ENCODE measurements at places on chromosomes 1 and 21. TPM values are rescaled to one million over a fixed set of nuclear protein-coding genes. Genes with fewer than 3 reads are reported as not detected.

DNA sequence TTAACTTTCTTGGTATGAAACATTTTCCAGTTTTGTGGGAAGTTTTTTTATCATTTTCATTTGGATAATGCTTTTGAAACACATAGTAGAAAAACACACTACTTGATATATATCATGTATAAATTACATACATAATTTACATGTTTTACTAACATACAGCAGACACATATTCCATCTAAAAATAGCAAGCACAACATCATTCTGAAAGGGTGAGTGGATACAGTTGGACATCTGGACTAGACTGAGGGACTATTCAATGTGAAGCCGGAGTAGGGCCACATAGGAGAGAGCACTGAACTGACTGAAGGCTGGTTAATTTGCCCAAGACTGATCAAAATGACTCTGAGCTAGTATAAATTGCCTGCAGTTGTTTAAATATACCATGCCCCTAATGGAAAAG lies 11.7 kb downstream of the CDKN2C start:
- no peak for DNase-seq

DNA sequence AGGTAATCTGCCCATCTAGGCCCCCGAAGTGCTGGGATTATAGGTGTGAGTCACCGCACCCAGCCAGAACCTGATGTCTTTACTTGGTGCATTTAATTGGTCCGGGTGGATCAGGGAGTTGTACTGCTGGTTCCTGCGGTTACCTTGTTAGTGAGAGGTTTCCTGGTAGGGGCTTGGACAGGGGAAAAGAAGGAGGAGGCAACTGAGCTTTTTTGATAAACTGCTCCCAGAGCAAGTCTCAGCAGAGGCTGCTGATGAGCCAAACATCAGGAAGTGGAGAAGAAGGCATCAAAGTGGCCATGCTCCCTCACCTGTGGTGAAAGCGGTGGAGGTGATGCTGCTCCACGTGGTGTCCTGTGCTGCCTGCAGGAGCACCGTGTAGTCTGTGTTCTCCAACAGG lies 161.5 kb upstream of the KIAA0040 start:
- no peak for DNase-seq

DNA sequence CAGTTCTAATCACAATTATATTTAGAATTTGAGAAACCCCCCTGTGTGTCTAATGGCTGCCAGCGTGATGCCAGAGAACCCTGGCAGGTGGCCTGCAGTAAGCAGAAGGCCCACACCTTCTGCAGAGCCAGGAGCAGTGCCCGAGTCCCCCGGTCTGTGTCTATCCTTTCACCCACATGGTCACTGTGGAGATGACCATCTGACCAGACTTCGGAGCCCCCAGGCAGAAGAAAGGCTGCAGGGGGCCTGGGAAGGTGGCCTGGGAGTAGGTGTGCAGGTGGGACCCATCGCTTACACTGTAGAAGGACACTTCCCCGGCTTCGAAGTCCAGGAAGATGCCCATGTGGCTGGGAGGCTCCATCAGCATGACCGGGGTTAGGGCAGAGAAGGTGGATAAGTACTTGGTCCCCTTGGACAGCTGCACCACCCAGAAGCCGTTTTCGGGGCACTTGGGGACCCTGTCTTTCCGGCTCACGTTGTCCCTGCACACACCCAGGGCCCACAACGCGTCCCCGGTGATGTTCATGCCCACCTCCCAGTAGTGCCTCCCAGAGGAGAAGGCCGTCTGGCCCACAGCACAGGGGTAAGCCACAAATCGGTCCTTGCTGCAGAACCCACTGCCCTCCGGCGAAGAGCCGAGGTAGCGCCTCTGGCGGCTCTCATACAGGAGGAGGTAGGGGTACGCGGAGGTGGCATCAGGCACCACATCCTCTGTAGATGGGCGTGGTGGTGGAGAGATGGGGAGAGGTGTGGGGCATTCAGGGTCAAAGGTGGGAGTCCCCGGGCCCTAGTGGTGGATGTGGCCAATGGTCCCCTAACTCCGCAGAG lies 1.6 kb upstream of the TRIM11 start:
- DNase-seq = no peak

- DNase-seq = no peak
Observed at GRCh38 chr1:106957795-106958194, 98.7 kb upstream of the PRMT6 start.

GRCh38 chr1:234768171-234768568 lies 158.2 kb upstream of the IRF2BP2 start:
- no peak for DNase-seq

DNA sequence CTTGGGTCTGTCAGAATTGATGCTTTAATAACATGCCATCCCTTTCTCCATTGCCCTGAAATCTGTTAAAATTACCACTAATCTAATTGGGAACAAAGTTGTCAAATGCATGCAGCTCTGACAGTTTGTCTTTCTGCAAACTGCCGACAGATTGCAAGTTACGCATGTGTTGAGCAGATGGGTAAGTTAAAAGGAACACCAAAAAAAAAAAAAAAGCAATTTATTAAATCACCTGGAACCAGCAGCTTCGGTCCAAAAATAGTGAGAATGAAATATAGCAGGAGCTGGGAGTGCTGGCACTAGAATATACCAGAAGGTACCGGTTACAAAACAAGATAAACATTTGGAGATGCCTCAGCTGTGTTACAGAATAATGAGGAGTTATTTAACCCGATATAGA lies 149.6 kb upstream of the C1orf87 start:
- DNase-seq = no peak

- DNase-seq = no peak
Observed at GRCh38 chr1:217969428-217969827, 315.7 kb upstream of the RRP15 start.

DNA sequence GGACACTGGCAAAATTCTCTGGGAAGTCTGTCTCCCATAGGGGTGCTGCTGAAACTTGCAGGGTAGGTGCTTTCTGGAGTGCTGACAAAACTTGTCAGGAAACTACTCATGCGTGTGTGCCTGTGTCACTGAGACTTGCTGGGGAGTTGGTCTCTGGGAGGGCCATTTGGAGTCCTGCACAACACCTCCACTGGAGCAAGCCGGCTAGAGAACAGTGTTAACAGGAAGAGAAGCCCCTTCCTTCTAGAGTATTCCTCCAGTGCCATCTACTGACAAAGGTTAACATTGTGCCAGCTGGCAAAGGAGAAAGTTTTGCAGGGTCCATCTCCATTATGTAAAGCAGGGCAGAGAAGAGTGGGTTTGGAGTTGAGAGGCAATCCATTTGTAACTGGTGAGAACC lies 30.0 kb downstream of the ZMYM4 start:
- no peak for DNase-seq

GRCh38 chr1:22282364-22282995 lies 139.6 kb upstream of the WNT4 start:
- DNase-seq = no peak

DNA sequence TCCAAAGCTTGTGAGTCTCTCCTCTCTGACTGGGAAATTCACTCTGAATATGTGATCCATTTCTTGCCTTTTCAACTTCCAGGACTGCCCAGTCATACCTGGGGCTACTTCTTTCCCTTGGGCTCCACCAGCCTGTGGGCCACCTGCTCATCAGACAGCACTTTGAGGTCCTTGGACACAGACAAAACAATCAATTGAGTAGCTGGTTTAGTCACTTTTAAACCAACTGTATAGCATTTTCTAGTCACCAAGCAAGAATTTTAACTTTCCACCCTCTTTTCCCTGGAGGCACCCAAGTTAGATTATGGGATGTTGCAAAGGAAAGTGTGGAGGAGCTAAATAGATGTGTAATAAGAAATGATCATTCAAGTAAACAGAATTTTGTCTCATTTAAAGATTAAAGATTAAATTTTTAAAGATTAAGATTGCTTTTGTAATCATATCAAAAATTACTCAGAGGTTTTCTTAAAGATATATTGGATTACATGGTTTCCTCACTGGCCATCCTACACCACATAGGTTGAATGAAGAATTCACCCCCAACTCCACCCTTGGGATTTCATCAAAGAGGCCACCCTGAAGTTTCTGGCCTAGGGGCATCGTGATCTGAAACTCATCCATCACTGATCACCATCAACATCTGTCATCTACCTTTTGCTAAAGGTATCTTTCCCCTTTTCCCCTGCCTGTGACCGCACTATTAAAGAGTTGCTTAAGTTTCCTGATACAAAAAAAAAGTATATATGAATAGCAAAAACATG lies 219.2 kb upstream of the NR5A2 start:
- no peak for DNase-seq

- no peak for DNase-seq
Observed at GRCh38 chr1:30685796-30686165, 37.6 kb downstream of the MATN1 start.

DNA sequence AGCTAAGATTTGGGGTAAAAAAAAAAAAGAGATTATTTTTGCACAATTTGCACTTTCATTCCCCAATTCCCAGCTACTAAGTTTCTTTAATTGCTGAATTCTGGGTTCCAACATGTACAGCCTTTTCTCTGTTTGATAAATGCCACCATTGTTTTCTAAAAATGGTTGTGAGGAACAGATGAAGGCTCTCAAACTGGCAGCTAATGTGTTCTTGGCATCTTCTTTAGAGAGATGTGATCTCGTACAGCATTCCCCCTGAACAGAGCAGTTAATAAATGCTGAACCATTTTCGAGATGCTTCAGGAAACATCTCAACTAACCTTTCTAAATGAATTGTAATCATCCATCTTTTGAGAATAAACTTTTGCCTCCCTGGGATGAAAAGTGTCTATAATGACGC lies 107.9 kb upstream of the DYNLT5 start:
- no peak for DNase-seq

GRCh38 chr1:86207323-86207722 lies 50.8 kb upstream of the COL24A1 start:
- no peak for DNase-seq

- DNase-seq = peak; percentile 57
Observed at GRCh38 chr1:230067419-230067870, 407 bp downstream of the GALNT2 start.

DNA sequence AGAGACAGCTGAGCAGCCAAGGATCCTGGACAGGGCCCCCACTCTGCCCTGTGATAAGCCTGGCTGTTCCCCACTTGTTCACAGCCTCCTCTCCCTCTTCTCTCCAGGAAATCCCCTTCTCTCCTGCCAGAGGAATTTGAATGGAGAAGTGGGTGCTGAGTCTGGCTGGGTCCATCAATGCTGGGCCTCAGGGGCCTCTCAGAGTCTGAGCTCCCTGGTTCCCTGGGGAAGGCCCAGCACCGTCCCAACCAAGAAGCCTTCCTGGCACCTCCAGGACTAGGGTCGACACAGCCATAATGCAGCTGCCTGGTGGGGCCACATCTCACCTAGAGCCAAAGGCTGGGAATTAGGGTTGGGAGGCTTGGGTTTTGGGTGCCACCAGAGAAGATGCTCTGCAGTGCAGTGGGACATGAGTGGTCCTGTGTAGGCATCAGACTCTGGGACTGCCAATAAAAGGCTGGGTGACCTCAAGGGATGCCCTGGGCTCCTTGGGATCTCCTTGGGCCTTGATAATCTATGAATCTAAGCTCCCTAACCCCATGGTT lies 2.5 kb downstream of the MYBPH start:
- DNase-seq = no peak

DNA sequence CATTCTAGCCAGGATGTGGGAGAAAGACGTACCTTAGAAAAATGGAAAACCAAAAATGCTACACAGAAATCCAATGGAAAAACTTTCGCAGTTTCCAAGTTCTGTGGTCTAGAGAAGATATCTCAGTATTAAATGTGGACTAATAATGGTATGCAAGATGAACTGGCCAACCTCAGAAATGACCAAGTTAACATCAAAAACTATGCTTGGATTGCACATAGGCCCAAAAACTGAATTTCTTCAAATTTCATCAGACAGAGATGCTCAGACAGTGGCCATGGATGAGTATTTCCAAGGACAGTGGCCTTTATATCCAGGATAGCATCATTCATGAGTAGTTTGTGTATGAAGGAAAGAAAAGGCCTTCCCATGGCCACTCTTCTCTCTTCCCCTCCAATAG lies 132.2 kb downstream of the TIAM1 start:
- DNase-seq = no peak

DNA sequence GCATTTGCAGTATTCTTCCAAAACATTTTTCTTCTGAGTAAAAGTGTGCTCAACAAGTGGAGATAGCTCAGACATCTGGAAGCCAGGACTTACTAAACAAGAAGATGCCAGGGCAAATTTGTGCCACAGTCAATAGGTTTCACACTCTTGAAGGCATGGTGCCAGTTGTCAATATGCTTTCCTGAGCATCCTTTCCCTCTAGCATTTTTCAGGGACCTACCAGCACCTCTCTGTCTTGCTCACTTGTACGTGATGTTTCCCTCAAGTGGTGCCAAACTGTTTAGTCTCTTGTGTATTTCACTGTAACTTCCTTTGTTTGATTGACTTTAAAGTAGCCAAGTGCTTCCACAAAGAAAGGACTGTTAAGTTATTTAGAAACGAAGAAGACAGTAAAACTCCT lies 194.0 kb upstream of the SGIP1 start:
- no peak for DNase-seq

DNA sequence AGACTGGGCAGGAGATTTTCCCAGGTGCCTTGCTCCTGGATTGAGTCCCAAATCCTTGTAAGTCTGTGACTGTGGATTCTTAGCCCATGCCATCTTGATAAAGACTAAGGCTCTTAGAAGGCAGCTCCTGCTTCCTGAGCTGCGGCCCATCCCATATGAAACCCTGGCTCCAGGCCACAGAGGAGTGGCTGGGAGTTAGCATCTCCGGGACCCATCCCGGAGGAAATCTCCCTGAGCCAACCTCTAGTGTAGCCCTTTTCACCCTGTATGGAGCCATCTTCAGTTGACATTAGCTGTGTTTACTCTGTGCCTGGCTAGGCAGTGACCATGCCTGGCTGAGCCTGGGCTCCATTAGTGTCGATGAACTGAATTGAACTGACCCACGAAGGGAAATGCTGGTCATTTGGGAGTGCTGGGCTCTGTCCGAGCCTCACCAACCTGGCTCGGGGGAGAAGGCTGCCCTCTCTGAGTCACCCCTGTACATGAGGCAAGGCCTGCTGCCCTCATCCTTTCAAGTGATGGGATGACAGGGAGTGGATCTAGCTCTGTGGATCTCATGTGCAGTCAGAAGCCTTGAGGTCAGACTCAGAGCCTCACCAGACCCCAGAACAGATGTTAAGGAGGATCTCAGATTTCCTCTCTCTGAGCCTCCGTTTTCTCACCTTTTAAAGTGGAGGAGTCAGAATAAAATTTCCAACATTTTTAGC lies 37.5 kb downstream of the LGR6 start:
- no peak for DNase-seq

The DCDC2B gene
- total RNA-seq = 3.2 TPM

The TCHH gene
- total RNA-seq = 0.15 TPM

The F13B gene
- total RNA-seq = not detected

The TMEM201 gene
- total RNA-seq = 8.2 TPM

The BCAS2 gene
- total RNA-seq = 24.1 TPM

The TNFRSF14 gene
- 152 TPM for total RNA-seq

The C1orf53 gene
- total RNA-seq = 2.0 TPM

The MR1 gene
- 61.4 TPM for total RNA-seq

The SPRR2E gene
- not detected for total RNA-seq

The AADACL4 gene
- total RNA-seq = not detected

The VAV3 gene
- 11.3 TPM for total RNA-seq

The FCAMR gene
- not detected for total RNA-seq

The OPN3 gene
- total RNA-seq = 36.5 TPM

The RCAN1 gene
- total RNA-seq = 22.9 TPM

The S100A12 gene
- total RNA-seq = 54.9 TPM

The CYP4Z1 gene
- 1.4 TPM for total RNA-seq

The NCAM2 gene
- total RNA-seq = 8.8 TPM

The INKA2 gene
- total RNA-seq = 14.7 TPM
